ENCODE measurements at places on chromosomes 7 and 10.

DNA sequence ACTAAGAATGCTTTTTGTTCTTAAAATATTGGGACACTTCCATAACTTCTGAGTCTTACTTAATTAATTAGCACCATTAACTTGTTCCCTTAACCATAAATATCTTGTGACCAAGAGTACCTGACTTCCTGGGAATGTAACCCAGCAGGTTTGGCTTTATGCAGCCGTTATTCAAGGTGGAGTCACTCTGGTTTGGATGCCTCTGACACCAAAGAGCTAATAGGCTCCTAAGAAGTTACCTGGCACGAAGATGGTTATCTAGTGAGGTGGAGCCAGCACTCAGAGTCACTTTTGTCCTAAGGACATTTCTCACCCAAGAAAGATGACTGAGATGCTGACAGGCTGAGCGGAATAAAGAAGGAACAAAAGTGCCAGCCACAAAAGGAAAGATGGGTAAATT, 172.3 kb downstream of the C1GALT1 start:
- no peak for DNase-seq

GRCh38 chr7:36304099-36304425, 85.6 kb upstream of the ANLN start:
- DNase-seq, result no peak

- DNase-seq, result no peak
Observed at GRCh38 chr7:138926241-138926612, 55.0 kb downstream of the KIAA1549 start.

- no peak for DNase-seq
Observed at GRCh38 chr7:87944547-87944946, 10.5 kb downstream of the ADAM22 start.

DNA sequence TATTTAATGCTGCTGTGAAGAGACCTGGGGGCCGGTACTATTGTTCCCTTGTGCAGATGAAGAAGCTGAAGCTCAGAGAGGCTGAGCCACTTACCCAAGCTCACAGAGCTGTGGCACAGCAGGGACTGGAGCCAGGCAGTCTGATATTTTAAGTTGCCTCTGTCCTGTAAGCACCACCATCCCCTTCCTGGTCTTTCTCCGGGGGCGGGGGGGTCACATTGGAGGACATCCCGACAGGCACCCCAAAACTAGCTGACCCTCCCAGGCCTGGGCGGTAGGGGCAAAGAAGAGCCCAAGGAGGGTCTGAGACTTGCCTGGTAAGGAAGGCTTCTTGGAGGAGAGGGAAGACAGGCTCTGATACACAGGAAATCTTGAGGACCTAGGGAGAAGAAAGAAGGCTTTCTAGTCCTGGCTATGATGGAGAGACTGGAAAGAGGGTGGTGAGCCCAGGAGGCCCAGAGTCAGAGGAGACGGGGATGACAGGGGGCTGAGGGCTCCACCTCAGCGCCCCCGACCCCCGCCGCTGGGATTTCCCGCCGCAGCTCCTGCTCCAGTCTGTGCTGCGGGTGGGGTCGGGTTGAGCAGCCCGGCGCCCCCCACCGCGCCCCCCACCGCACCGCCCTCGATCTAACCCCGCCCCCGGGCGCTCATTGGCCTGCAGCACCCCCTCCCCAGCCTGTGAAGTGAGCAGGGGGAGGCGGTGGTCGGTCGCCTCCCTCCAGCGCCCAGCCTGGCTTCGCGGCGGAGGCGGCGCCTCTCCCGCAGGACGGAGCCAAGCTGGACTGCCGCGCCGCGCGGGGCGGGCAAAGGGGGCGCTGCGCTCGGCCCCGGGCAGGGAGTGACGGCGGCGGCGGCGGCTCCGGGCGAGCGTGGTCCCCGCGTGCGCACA, at the start of gene ADCYAP1R1:
Gene ADCYAP1R1, plus strand, starts transcription at position 711 of the 889 bp plus-strand sequence. CDS start 10,957 bp downstream, outside the sequence.
- no peak for DNase-seq

DNA sequence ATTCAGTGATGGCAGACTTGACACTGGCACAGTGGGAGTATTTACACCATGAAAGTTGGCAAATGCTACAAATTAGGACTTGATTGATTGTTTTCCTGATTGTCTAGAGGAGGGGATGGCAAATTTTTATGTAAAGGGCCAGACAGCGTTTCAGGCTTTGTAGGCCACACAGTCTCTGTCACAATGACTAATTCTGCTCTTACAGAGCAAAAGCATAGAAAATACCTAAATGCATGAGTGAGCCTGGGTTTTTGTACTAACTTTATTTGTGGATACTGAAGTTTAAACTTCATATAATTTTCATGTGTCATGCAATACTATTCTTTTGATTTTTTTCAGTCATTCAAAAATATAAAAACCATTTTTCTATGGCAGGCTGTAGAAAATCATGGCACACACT, 9.0 kb upstream of the ARMS2 start:
- peak; percentile 24 for DNase-seq

GRCh38 chr10:102001435-102002068, 54.4 kb downstream of the ARMH3 start:
- no peak for DNase-seq

Measured in kidney glomerular epithelial cell (primary cell).